Stimulated activated naive CD4-positive, alpha-beta T cell treated with Interleukin-2 at 50 U/mL for 16 hours (primary cell): ENCODE measurements at places on chromosomes 4 and X.

DNA sequence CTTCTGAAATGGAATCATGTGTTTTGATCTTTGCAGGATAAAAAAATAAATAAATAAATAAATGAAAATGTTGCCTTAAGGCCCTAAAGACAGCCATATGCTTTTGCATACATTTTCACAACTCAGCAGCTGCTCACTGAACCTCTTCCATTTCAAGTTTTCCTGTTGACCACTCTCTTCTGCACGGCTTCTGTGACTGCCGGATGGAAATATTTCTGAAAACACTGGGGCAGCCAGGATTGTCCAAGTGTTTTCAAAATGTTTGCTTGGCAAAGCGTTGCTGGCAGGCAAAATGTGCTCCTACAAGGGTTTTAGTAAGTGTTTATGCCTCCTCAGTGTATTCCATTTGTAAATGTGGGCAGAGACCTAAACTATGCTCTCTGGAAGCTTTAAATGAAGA is 208.1 kb upstream of the IL1RAPL1 start:
- DNase-seq: no peak

- DNase-seq: no peak
These were observed 383.9 kb downstream of the DCAF12L2 start for GRCh38 chrX:125782184-125782583.

GRCh38 chrX:25067271-25068172 is 51.8 kb upstream of the ARX start:
- DNase-seq: no peak

DNA sequence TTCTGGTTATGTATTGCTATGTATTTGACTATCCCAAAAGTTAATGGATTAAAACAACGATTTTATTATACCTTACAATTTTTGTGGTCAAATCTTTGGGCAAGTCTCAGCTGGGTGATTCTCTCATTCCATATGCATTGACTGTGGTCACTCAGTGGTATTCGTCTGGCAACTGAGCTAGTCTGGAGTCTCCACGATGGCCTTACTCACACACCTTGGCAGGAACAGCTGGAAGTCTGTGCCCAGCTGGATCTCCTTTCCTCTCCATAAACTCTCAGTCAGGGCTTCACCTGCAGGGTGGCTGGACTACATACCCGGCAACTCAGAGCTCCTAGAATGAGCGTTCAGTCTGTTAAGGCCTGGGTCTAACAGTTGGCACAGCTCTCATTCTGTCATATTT is 141.1 kb upstream of the WDFY3 start:
- no peak for DNase-seq

- no peak for DNase-seq
These were observed 851.6 kb downstream of the CENPC start for GRCh38 chr4:66693694-66694093.

- DNase-seq: no peak
These were observed 445.6 kb downstream of the FAT4 start for GRCh38 chr4:125760201-125760819.

DNA sequence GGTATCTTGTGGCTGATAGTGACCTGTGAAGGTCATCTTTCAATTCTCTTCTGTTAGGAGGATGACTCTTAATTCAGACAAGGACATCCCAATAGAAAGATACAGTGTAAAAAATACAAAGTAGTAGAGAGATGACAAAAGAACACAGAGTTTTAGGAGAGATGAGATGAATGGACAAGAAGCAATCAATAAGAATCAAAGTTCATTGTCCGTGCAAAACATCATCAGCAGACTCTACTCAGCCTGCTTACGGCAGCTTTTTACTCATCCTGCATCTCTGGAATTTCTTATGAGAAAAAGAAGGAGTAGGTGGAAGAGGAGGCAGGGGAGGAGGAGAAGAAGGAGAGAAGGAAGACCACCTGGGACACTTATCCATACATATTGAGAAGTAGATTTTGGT is 2131.7 kb downstream of the ARAP2 start:
- no peak for DNase-seq

DNA sequence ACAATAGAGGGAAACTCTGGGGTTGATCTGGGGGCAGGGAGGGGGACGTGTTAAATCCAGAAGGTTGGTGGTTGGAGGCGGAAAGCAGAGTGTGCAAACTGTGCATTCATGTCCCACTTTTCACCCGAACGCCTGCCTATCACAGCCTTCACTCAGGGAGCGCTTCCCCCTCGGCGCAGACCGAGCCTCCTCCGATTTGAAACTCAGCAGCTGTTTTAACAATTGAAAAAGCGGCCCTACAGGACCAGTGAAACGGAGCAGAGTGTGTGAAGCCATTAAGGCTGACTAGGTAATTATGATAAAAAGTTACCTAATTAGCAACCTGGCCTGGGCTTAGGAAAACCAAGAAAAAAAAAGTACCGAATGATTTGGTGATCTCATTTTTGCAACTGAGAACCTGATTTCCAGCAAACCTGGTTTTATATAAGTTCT is 685 bp upstream of the NDNF start:
- DNase-seq: no peak

- no peak for DNase-seq
These were observed 20.9 kb downstream of the CLRN2 start for GRCh38 chr4:17535906-17536305.

DNA sequence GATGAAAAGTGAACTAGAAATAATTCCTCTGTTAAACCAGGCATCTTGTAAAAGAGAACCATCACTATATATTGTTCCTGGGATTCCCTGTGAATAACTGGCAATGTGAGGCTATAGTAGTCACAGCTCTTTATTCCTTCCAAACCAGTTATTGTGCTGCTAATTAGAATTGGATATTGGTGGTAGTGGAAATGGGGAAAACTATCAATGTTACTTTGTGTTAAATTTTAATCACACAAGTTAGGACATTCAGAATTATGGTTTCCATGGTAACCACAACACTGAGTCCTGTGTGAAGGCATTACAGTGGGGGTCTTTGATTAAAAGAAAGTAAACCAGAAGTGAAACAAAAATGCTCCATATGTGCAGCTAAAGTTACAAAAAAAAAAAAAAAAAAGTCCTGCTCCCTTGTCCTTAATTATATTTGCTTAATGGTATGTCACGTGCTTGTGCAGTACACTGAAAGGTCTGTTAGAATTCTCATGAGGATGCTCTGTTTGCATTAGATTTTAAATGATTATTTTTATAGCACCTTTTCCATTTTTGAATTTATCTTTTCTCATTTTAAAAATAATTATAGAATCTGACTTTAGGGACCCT is 200.4 kb downstream of the ADGRL3 start:
- no peak for DNase-seq

DNA sequence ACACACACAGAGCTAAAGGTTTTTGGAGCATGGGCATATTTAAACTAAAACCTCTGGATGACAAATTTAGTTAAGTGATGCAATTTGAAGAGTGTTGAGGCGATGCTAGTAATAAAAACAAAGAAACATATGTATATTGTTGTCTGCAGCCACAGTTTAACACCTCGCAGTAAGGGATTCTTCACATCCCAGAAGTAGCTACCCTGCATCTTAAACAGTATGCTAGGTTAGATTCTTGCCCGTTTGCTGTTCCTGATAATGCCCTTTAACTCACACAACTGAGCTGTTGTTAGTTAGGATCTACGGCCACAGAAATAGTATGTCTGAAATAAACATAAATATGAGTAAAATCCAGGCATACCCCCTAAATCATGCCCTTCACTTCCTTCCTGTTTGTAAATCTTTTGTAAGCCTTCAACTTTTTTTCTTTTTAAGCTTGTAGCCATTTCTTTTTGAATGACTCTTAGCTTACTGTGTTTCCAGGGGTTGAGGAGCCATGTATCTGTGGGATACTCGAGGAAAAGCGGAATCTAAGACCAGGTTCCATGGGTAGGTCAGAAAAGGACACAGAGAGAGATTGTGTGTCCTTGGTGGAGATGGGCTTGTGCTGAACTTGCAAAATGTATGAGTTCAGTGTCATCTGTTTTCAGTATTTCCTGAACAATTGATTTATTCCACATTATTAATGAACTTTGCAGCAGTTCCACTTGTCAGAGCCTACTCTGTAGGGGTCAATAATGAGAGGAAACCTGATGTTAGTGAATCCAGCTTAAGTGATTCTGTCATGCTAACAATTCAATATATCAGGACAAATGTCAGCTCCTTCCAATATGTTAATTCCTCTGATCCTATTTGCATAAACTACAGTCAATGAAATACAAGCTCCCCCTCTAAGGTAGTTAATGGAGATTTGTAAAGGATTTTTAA is 349.6 kb downstream of the GPAT3 start:
- no peak for DNase-seq

DNA sequence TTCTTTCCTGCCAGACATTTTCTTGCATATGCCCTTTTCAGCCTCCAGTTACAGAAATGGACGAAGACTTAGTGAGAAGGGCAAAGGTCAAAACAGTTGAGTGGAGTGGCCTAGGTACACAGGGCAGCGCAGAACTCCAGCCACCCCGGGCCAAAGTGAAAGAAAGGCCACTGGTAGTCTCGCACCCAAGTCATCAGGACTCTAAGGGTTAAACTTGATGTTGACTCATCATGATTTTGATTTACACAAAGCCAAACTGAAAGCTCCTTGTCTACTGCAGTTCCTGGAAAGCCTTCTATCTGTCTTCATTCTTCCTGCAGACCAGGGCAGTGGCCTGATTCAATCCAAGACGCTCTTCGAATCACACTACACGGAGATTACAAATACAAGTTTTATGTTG is 2.6 kb upstream of the IL13RA1 start:
- no peak for DNase-seq

DNA sequence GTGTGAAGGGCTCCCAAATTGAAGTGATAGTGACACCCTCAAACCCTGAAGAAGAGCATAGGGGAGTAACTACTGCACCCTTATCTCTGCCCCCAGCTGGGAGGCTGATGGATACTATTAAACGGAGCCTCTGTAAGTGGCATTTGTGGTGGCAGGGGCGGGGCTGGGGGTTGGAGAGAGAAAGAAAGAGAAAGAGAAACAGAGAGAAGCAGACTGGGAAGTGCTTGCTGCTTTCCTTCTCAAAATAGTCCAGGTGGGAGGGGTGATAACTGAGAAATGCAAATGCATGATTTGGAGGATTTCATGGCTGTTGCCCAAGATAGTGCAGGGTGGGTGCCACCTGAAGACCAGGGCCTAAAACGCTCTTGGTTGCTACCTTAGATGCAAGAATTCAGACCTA is 253.5 kb upstream of the GATB start:
- DNase-seq: peak; percentile 58

- no peak for DNase-seq
These were observed 138.0 kb downstream of the ZNF674 start for GRCh38 chrX:46407036-46407752.

GRCh38 chr4:183364025-183364424 is 41.8 kb upstream of the CLDN24 start:
- no peak for DNase-seq

- peak; percentile 0 for DNase-seq
These were observed 133.2 kb upstream of the ADAMTS3 start for GRCh38 chr4:72701987-72702819.

DNA sequence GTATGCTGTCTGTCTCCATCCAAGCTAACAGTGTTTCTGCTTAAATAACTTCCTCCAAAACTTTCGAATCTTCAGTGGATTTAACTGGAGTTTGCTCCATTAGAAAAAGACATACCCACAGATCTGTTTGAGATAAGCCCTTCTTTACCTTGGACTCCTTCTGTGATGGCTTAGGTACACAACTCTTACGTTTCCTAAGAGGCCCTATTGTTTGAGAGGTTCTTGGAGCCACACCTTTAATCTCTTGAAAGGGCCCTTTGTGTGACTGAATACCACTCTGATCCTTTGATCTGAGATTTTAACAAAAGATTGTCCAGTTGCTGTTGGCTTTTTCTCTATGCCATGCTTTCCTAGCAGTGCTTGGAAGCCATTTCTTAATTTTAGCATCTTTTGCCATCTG is 92.5 kb downstream of the AKAP4 start:
- DNase-seq: no peak

GRCh38 chrX:77640702-77641101 is 145.3 kb downstream of the ATRX start:
- no peak for DNase-seq

- DNase-seq: no peak
These were observed 7.2 kb upstream of the C1QTNF7 start for GRCh38 chr4:15420642-15421041.

DNA sequence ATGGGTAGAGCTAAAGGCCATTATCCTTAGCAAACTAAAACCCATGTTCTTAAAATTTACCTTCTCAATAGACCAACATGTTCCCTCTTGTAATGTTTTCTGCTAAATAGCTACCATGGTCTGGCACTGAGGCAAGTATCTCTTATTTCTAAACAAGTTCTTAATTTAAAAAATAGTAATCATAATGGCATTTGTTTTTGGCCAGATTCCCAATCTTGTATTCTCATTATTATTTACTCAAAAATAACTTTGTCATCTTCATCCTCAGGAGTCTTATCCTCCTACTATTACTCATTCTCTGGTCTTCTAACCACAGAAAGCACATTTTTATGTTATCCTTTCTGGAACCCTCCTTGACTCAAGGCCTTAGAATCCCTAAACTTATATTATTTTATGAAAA is 931.2 kb downstream of the CCSER1 start:
- DNase-seq: no peak

DNA sequence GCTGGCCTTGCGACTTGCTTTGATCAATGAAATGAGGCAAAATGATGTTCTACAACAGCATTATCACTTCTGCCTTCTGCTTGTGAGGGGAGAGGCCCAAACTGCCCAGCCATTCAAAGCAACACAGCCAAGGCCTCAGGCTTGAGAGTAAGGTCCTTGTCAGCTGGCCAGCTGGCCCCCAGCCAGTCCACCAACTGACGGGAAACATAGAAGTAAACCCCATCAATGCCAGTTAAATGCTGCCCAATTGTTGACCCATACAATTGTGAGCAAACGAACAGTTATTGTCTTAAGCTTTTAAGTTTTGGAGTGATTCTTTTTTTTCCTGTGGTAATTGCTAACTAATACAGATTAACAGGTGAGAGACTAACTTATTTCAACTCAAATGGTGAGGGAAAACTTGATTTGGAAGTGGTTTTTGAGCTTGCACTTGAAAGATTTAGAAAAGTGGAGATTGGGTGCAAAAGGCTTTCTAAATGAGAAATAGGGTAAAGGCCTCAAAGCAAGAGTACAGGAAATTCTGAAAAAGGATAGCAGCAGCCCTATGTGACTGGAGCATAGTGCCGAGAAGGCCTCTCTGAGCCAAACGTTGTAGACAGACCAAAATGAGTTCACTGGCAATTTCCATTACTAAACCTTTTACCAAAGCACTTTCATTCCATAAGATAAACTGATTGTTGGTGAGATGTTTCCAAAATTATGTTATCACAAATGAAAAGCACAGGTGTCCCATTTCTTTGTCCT is 66.9 kb downstream of the ARHGEF38 start:
- DNase-seq: no peak
